ENCODE measurements at places on chromosomes 2 and 18.

GRCh38 chr2:152740743-152741328 lies 22.4 kb downstream of the ARL6IP6 start:
- DNase-seq, result no peak

DNA sequence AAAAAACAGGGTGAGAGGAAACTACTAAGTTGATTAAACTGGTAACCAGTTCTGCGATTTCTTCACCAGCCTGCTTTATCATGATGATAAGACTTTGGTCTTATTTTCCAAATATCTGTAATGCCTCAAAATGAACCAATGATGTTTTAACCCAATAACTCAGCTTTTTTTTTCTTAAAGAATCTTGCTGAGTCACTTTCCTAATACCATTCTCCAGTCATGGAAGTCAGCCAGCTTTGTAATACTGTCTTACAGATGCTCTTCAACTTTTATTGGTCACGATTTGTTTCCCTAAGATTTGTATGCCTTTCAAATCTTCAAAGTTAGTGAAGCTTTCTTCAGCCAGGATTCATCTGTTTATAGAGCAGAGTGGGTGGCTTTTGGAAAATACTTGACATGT lies 47.7 kb upstream of the SMIM21 start:
- no peak for DNase-seq

DNA sequence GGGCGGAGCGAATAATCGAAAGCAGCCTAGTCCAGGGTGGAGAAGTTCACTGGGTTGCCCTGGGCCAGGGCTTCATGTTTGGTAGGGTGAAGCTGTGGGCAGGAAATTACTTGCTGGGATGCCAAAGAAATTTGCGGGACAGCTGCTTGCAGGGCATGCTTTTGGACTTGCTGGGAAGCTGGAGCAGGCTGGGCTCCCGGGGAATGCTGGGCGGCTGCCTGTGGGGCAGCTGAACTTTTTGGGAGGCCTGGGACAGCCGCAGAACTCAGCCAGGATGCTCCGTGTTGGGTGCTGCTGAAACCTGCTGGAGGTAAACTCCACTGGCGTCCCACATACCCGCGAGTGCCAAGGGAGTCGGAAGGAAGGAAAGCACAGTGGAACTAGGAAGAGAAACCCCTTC lies 31.9 kb downstream of the ASB1 start:
- no peak for DNase-seq

GRCh38 chr2:175840256-175840655 lies 161.8 kb downstream of the LNPK start:
- no peak for DNase-seq

GRCh38 chr2:240584486-240585031 lies 2.0 kb upstream of the CAPN10 start:
- DNase-seq, result no peak

Measured in stimulated activated naive CD4-positive, alpha-beta T cell treated with Interleukin-2 at 50 U/mL for 16 hours (primary cell).